Kidney epithelial cell (primary cell): ENCODE measurements at places on chromosomes 5 and 9. TPM values are rescaled to one million over a fixed set of nuclear protein-coding genes. Genes with fewer than 3 reads are reported as not detected.

GABRP gene
- total RNA-seq, result 0.14 and 0.50 TPM in 2 replicates

RXRA gene
- 15.0 and 19.7 TPM in 2 replicates for total RNA-seq

HABP4 gene
- total RNA-seq, result 21.8 and 26.7 TPM in 2 replicates

CXCL14 gene
- not detected in 2 replicates for total RNA-seq

SMIM33 gene
- not detected in 2 replicates for total RNA-seq

DDX46 gene
- total RNA-seq, result 16.2 and 20.5 TPM in 2 replicates

C8G gene
- total RNA-seq, result not detected in 2 replicates
